Glutamatergic neuron (in vitro differentiated cells): ENCODE measurements at places on chromosomes 7 and 10. TPM values are rescaled to one million over a fixed set of nuclear protein-coding genes. Genes with fewer than 3 reads are reported as not detected.

The TMEM254 gene
- total RNA-seq: 13.5 TPM

The CDNF gene
- 2.2 TPM for total RNA-seq

The LBX1 gene
- total RNA-seq: not detected

DNA sequence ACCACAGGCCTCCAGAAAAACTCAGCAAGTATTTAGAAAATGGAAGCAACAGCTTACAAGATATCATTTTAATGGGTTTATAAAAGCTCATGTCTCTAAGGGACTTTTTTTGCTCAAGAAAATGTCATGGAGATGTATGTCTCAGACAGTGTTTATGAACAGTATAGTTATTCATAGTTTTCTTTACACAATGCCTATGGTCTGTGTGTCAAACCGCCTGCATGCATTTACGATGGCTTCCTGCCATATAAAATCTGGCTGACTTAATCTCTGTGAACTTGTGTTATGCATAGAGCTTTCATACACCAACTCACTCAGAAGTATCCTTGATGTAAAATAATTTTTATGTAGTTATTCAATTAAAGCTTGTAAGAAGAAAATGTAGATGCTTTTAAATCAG lies 1314.2 kb upstream of the LRRTM3 start:
- H3K27ac ChIP-seq: no peak overlapping the region
- no peaks in the 10 kb centered on the region for H3K27me3 ChIP-seq
- H3K4me1 ChIP-seq: no peaks in the 10 kb centered on the region
- no peak overlapping the region for H3K4me3 ChIP-seq
- no peaks in the 10 kb centered on the region for H3K36me3 ChIP-seq

- no peak overlapping the region for H3K4me3 ChIP-seq
- no peak for DNase-seq
- no peaks in the 10 kb centered on the region for H3K36me3 ChIP-seq
- no peak overlapping the region for H3K27ac ChIP-seq
- H3K27me3 ChIP-seq: peaks cover 12% of the 10 kb centered on the region
Observed at GRCh38 chr10:27622596-27622995, 118.5 kb downstream of the RAB18 start.
